ENCODE measurements at places on chromosomes 7 and 10. TPM values are rescaled to one million over a fixed set of nuclear protein-coding genes. Genes with fewer than 3 reads are reported as not detected.

GRCh38 chr10:18325889-18326531, 185.8 kb downstream of the CACNB2 start:
- DNase-seq, result no peak

DNA sequence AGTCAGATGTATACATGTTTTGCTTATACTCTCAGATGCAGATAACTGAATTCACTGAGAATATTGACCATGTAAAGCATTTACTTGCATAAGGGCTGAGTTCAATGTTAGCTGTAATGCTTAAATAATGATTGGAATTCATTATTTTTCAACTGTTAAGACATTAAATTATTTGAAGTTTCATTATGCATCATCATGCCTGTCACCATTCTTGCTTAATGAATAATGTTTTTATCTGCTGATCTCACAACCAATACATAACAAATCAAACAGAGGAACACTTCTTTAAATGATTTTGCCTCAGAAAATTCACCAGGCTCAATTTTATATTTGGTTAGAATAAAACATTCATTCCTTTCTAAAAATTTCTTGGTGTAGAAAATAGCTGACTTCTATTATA, 233.4 kb downstream of the GPR37 start:
- no peak for DNase-seq

GRCh38 chr7:143203386-143203785, 18.5 kb upstream of the TAS2R40 start:
- DNase-seq, result no peak

DNA sequence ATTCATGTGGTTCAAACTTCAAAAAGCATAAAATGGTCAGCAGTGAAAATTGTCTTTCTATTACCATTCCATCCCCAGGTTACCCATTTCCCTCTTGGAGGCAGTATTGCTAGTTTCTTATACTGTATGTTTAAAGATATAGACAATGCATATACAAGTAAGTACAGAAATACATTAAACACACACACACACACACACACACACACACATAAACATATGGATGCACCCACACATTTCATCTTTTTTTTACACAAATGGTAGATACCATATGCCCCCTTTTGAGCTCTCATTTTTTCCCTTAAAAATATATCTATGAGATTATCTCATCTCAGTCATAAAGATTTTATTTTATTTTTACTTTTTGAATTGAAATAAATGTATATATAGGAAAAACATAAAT, 79.7 kb downstream of the NEUROD6 start:
- DNase-seq, result no peak

DNA sequence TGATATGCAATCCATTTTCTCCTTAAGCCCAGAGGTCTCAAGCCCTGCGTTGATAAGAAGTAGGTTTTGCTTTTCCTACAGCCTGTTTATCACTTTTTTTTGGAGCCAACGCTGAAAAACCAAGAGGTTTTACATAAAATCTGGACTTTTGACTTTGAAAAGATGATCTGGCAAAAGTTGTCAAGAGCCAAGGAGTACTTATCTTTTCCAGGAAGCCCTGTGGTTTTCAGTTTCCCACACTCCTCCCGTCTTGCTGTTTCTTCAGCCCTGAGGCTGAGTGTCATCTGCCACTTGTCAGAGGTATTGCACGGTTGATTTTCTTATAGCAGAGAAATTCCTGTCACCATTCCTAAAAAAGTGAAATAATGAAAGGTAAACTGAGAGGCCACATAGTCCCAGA, 108.7 kb downstream of the TYW1 start:
- no peak for DNase-seq

- DNase-seq, result no peak
Measured at GRCh38 chr10:120578890-120579289, 121.9 kb downstream of the PLPP4 start.

- no peak for DNase-seq
Measured at GRCh38 chr10:25547382-25547781, 372.6 kb downstream of the GPR158 start.

GRCh38 chr10:86330778-86331763, 35.5 kb downstream of the GRID1 start:
- DNase-seq, result no peak

Gene ELN
- total RNA-seq, result not detected

Gene SCART1
- 5.0 TPM for total RNA-seq

Gene COL28A1
- 0.22 TPM for total RNA-seq

Gene GPRIN2
- not detected for total RNA-seq

Gene MKI67
- 0.92 TPM for total RNA-seq

Gene ITPRID1
- total RNA-seq, result not detected

Gene AS3MT
- 0.77 TPM for total RNA-seq

Gene HOXA6
- total RNA-seq, result not detected
